ENCODE measurements at places on chromosomes 6 and 20.

- no peak for DNase-seq
Measured at GRCh38 chr6:2938004-2938631, 33.2 kb downstream of the SERPINB6 start.

DNA sequence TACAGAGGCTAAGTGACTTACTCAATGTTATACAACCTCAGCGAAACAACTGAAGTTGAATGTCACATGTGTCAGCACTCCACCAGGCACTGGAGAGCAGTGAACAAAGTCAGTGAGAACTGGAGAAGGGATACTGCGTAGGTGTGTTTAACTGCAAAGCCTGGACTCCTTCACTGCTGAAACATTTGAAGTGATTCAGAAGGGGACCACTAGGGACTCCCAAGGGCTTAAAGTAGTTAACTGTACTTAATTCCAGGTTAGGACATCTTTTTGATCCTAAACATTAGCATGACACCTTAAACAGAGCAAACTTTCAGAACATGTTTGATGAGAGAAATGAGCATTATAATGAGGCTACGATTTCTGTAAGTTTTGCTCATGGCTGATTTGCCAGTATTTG is 45.0 kb upstream of the ZBTB24 start:
- peak; percentile 35 for DNase-seq

- no peak for DNase-seq
Measured at GRCh38 chr6:79425589-79426311, 111.5 kb downstream of the LCA5 start.

GRCh38 chr6:63904650-63905248 is 269.1 kb downstream of the PHF3 start:
- DNase-seq = no peak

- no peak for DNase-seq
Measured at GRCh38 chr20:35652641-35653429, 11.9 kb downstream of the CPNE1 start.

GRCh38 chr20:16844406-16844805 is 96.2 kb downstream of the OTOR start:
- no peak for DNase-seq

GRCh38 chr20:2748551-2749342 is 51.7 kb downstream of the CPXM1 start:
- no peak for DNase-seq

DNA sequence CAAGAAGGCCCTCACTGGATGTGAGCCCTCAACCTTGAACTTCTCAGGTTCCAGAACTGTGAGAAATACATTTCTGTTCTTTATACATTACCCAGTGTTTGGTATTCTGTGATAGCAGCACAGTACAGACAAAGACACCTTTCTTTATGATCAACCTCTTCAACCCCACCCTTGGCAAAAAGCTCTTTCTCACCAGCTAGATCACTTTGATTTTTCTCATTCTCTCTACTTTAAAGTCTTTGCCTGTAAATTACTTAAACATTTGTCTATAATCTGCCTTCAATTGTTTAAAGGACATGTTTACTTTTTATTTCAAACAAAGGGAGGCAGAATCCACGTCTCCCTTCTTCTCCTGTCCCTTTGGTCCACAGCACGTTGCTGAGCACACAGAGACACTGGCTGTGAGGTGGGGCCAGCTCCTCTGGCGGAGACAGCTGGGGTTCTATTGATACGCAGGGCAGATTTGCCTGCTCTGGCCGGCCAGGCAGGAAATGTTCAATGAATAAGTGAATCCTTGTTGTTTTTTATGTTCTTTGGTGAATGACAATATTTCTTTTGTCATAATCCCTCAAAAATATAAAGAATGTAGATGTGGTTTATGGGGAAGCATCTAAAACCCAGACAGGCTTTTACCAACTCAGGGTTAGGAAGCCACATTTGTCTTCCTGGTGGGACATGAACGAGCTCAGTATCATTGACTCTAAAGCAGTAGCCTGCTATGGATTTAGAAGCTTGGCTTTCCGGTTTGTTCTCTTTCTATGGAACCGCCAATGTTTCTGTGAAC is 52.9 kb downstream of the NEDD9 start:
- DNase-seq = peak; percentile 92

DNA sequence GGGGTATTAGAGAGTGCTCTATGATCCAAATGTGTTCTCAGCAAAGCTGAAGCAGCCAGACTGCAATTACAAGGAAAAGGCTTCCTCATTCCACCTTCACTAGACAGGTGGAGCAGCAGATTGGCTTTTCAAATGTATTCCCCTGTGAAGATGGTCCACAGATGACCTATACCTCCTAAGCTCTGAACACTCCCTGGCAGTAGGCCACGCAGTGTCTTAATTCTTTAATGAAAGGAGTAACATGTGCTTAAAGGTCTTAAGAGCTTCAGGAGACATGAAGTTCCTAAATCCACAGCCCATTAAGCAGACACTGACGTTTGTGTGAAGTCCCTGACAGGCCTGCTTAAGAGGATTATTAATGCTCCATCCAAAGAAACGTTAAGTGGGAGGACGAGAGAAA is 138.9 kb upstream of the NUP153 start:
- DNase-seq = no peak

DNA sequence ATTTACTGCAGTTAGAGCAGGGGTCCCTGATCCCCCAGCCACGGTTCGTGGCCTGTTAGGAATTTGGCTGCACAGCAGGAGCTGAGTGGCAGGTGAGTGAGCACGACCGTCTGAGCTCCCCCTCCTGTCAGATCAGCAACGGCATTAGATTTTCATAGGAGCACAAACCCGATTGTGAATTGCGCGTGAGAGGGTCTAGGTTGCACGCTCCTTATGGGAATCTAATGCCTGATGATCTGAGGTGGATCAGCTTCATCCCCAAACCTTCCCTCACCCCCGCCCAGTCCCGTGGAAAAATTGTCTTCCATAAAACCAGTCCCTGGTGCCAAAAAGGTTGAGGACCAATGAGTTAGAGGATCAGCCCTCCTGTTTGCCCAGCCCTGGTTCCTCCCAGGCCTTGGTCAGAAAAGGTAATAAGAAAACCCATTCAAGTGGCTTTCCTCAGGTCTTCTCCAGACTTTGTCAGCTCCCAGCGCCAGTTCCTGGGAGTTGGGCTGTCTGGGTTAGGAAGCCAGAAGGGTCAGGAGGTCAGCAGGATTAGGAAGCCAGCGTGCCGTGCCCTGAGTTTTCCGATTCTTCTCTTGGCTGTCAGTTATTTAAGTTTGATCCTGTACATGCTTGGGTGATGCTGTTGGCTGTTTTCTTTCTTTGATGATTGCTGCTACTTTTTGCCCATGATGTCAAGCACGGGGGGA is 139.9 kb upstream of the PMEPA1 start:
- no peak for DNase-seq

GRCh38 chr20:6855796-6856195 is 88.3 kb downstream of the BMP2 start:
- no peak for DNase-seq

DNA sequence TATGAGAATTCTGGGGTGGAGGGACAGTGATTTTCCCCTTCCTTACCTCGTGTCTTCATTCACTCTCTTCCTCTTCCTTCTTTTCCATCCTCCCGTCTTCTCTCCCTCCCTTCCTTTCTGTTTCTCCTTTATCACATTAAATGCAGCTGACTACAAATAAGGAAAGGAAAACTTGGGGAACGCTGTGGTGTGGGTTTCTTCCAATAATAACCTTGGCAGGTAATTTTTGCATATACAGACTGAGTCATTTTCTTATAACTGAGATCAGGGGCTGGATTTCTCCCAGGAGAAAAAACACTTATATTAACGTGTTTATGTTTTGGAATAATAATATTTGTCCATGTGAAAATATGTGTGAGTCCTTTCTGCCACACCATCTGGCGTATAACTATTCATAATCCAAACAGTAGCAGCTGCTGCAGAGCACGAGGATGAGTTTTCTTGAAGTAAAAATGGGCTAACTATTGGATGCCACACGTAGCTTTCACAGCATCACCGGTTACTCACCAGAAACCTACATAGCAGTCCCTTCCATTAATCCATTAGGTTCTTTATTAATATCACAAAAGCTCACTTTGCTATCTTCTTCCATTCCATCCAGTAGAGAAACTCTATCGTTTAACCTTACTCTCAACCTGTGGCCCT is 139.2 kb upstream of the SASH1 start:
- DNase-seq = no peak

All from SK-MEL-5 (cell line).